Putamen (tissue), 1 donor: ENCODE measurements at places on chromosomes 3 and 15.

- no peak for DNase-seq
Measured at GRCh38 chr15:99707473-99708270, 25.6 kb downstream of the LYSMD4 start.

DNA sequence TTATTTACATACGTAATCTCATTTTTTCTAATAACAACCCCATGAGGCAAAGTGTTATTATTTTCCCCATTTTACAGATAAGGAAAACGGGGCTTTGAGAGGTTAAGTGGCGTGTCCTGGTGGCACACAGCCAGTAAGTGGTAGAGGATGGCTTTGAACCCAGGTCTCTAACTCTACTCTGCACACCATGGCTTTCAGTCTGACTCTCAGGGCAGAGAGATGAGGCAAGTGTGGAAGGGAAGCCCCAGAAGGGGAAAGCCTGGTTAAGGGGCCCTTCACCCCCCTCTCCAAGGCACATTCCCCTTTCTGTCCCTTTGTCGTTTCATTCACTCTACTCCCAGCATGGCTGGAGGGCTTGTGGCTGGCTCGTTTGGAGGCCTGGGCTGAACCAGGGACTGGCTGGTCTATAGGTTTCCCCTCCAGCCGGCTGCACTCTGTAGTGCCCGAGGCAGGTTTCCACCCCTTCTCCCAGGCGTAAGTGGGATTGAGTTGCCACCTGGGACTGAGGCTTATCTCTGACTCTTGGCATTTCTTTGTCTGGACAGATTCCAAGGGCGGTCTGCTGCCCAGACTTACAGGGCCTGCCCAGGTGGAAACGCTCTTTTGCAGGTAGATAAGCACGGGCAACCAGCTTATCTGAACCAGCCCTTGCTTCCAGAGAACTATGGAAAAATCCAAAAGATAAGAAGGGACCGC lies 12.1 kb downstream of the SEMA4B start:
- DNase-seq = no peak

- DNase-seq = no peak
Measured at GRCh38 chr15:47998619-47999019, 122.2 kb upstream of the SLC24A5 start.

GRCh38 chr15:41943543-41944312 lies 28.6 kb downstream of the EHD4 start:
- no peak for DNase-seq

DNA sequence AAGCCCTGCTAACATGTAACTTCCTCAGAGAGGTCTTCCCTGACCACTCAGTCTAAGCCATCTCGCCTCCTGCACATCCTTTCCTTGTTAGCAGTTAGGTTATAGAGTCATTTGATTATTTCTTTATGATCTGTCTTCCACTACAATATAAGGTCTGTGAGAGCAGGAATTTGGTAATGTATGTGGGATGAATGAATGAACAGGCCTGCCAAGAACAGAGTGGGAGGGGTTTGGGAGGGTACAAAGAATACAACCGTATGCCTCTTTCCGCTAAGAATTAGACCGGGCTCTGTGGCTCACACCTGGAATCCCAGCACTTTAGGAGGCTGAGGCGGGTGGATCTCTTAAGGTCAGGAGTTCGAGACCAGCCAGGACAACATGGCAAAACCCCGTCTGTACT lies 32.4 kb upstream of the MYO1E start:
- no peak for DNase-seq

DNA sequence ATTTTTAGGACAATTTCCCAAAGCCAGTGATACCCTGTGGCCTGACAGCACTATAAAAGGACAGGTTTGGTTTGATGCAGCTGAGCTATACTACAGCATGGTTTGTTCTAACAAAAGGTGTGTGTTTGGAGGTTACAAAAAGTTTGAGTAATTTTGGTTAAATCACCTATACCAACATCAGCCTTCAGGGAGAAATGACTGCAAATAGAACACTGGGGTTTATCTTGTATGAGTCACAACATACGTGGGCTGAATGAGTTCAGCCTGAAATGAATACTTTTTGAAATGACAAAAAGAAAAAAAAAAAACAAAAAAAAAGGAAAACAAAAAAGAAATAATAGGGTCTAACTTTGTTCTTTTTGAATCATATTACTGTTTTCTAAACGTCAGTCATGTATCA lies 345.7 kb downstream of the CNTN3 start:
- no peak for DNase-seq

GRCh38 chr15:44015545-44016305 lies 179.3 kb downstream of the FRMD5 start:
- peak; percentile 24 for DNase-seq

GRCh38 chr3:120615847-120616609 lies 19.9 kb downstream of the NDUFB4 start:
- peak; percentile 10 for DNase-seq

DNA sequence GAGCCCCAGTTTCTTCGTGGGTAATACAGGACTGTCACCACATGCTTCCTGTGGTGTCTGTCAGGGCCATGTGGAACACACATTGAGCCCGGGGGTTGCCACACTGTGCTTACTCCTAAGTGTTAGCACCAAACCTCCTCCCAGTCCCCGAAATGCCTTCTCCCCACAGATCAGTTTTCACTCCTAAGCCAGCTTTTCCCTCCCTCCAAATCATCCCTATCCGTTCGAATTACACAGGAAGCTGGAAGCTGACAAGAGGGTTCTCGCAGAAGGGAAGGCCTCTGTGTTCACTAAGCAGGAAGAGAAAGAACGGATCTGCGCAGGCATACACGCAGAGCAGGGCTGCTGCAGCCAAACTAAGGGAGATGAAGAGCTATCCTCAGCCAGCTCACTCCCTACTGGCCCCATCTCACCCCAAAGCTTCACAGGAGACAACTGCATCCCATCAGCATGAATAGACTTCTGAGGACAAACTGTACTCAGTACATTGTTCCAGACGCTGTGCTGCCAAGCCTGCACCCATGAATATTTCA lies 32.3 kb downstream of the XXYLT1 start:
- DNase-seq = no peak

GRCh38 chr3:142021127-142021526 lies 128.2 kb downstream of the TFDP2 start:
- no peak for DNase-seq

- DNase-seq = no peak
Measured at GRCh38 chr3:174111776-174112175, 714.2 kb downstream of the NLGN1 start.
